Ammon's horn (tissue), 1 donor: ENCODE measurements at places on chromosomes 2 and 18.

GRCh38 chr2:38945372-38945771 is 55.7 kb downstream of the ARHGEF33 start:
- DNase-seq, result no peak

DNA sequence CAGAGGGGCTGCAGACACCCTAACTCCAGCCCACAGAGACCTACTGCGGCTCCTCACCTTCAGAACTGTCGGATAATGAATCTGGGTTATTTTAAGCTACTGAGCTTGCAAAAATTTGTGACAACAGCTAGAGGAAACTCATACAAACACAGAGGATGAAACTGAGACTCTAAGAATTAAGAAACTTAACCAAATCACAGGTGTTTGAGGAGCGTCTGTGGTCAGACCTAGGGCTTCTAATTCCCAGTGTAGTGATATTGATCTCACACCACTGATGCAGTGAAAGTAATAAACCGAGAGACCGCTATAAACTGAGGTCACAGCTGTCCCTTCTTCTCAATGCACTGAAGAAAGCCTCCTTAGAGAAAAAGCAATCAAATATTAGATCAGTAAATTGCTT is 110.1 kb downstream of the RGPD3 start:
- no peak for DNase-seq

DNA sequence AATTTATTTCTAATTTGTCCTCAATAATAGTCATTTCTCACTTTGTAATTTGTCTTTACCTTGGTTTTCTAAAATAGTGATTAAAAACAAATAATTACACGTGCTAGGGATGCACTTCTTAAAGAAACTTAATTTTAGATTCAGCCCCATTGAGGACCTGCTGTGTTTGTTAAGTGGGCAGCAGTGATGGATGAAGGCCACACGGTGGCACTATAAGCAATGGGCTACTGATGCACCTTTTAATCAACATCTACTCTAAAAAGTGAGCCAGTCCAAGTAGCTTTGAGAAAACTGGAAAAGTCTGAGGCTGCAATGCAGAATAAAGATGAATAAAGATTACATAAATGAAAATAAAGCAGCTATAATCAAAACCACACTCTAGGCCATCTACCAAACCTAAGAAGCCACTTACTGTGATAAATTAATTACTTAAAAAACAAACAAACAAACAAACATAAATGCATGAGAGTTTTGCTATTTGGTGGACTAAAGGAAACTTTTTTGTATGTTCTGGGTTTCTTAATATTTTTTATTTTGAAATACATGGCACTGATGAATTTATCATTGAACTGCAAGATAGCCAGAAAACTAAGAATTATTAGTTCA is 89.3 kb downstream of the PDE11A start:
- peak; percentile 59 for DNase-seq

DNA sequence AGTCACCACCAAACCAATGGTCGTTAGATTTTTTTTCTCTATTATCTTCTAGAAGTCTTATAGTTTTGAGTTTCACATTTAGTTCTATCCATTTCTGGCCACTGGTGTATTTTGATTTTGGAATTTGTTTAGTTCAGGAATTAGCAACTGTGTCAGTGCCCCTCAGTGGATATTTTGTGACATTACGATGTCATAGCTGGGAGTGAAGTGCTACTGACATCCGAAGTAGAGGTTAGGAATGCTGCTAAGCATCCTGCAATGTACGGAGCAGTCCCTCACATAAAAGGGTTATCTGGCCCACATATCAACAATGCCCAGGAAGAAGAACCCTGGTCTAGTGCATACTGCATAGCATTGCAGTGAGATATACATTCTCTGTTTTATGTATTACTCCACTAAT is 157.4 kb upstream of the RGPD4 start:
- peak; percentile 20 for DNase-seq

DNA sequence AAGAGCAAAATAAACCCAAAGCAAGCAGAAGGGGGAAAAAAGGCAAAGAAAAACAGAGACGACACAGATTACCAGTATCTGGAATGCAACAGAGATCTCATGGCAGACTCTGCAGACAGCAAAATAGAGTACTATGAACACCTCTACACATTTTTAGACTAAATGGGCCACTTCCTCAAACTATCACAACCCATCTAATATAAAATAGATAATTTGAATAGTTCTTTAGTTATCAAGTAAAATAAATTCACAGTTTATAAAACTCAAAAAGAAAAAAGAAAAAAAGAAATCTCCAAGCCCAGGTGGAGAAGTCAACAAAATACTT is 16.6 kb downstream of the SESTD1 start:
- no peak for DNase-seq

GRCh38 chr18:37669991-37670534 is 104.5 kb upstream of the CELF4 start:
- no peak for DNase-seq
